Activated naive CD8-positive, alpha-beta T cell treated with anti-CD3 and anti-CD28 coated beads, Interleukin-2, amount 50 U/mL, for 16 hours (primary cell): ENCODE measurements at places on chromosomes 5 and 9.

GRCh38 chr5:109944461-109944860, 254.7 kb downstream of the MAN2A1 start:
- no peak for DNase-seq

GRCh38 chr5:24059006-24059405, 551.6 kb downstream of the PRDM9 start:
- no peak for DNase-seq

DNA sequence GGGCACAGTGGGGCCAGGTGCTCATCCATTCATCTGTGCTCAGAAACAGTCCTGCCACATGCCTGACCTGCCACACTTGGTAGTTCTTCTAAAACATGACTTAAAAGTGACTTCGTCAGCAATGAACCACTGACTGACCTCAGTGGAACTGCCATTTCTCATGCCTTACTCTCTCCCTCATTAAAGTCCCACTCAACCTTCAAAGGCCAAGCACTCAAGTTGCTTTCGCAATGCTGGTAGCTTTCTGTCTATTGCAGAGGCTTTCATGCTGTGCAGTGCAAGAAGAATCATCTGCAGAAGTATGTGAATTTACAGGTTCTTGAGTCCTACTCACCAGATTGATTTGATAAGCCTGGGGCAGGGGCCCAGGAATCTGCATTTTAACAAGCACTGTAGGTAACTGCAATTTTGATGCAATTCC, 23.9 kb downstream of the B4GALT1 start:
- DNase-seq: no peak

GRCh38 chr9:125904155-125904851, 157.1 kb downstream of the PBX3 start:
- DNase-seq: no peak
